BE2C (cell line): ENCODE measurements at places on chromosomes 3 and 15.

- DNase-seq: no peak
These were observed 6.6 kb downstream of the RHO start for GRCh38 chr3:129535075-129535474.

DNA sequence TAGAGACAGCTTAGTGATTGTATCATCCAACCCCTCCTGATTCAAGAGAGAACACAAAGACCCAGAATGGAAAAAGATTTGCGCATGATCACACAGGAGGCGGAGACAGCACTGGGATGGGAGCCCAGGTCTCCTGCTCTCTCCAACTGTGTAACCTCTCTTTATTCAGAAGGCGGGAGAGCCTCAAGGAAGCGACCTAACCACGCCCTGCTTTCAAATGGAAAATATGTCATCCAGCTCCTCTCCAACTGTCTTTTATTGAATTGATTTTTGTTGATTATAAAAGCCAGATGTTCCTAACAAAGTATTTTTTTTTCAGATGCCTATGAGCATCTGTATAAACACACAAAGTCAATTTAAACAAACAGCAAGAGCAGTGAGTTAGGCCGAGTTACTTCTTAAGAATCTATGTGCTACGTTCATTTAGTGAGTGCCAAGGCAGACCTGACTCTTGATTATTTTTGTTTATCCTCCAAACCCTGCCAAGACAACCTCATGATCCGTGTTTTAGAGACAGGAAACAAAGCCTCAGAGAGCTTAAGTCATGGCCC lies 74.5 kb downstream of the BFSP2 start:
- DNase-seq: no peak

- DNase-seq: no peak
These were observed 521.2 kb downstream of the ZIC1 start for GRCh38 chr3:147930232-147930807.

- no peak for DNase-seq
These were observed 218.5 kb upstream of the ROBO1 start for GRCh38 chr3:79986338-79986737.

GRCh38 chr3:129522953-129523352 lies 5.5 kb upstream of the RHO start:
- no peak for DNase-seq

DNA sequence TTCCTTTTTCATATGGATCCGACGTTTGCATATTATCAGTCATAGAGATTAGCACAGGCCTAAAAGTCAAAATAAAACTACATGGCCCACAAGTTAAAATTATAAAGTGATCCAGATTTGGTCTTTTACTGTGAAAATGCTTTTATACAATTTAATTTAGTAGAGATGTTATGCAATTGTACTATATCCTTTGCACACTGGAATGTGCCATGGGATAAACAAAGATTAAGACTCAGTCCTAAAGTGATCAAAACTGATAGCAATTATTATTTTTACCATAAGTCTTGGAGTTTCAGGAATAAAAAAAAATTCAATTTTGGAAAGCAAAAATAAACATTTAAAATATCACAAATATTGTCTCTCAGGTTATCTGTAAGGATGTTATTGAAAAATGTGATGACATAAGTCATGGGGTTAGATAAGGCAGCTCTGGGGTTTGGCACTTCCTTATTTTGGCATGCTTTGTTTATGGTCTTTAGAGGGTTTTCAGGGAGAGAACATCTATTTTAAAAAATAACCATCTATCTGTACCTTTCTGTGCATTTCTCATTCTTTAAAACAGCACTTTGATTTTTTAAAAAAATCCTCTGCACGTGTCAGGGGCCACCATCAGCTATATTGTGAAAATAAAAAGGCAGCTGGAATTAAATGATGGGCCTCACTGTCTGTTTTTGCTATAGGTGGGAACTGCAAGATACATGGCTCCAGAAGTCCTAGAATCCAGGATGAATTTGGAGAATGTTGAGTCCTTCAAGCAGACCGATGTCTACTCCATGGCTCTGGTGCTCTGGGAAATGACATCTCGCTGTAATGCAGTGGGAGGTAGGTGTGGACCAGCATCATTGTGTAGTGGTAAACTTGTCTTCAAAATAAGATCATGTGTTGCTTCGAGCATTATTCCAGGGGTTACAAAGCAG lies 67.3 kb downstream of the TGFBR2 start:
- no peak for DNase-seq

- no peak for DNase-seq
These were observed 51.5 kb downstream of the C3orf20 start for GRCh38 chr3:14726441-14726780.

- DNase-seq: no peak
These were observed 337.8 kb upstream of the CBLB start for GRCh38 chr3:106206613-106207012.

DNA sequence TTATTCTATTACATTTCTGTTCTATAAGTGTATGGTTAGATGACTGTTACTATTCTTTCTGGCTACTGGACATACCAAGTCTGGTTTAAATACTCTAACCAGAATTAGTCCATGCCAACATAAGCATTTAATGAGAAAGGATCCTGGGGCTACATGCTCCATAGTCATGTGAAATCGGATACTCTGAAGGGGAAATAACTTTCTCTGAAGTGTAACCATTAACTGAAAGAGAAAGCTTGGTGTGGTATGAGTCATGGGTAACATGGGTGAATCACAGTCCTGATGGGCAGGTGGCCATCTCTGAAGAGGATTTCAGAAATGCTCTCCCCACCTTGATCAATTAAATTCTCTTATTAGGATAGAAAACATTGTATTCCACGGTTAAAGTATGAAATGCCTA lies 69.4 kb downstream of the FHIT start:
- no peak for DNase-seq

GRCh38 chr3:179098388-179099077 lies 26.9 kb upstream of the ZMAT3 start:
- no peak for DNase-seq

DNA sequence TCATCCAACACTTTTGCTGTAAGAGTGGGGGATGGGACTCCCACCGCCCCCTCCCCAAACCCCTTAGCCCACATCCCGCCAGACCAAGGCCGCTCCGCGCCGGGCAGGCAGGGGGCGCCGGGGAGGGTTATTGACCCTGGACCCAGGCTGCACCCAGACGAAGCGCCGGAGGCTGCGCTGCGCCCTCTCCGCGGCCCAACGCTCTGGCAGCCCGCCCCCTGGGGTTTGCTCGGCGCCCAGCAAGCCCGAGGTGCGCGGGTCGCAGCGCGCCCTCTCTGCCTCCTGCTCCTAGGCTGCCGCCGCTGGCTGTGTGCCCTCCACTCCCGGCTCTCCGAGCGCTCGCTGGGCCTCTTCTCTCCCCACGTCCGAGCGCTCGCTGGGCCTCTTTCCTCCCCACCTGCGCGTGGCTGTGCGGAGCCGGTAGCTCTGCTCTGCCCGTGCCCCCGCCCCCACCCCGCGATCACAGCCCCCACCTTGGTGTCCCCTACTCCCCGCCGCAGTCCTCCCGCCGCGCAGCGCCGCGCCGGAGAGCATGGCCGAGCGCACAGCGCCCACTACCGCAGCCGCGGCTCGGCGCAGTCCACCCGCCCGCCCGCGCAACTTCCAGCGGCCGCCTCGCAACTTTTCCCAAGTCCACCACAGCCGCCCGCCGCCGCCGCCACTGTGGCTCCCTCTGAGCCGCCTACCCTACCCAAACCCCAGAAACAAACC lies 1.2 kb downstream of the MECOM start:
- DNase-seq: peak; percentile 90

- no peak for DNase-seq
These were observed 1.3 kb downstream of the ALPK3 start for GRCh38 chr15:84818261-84819131.

GRCh38 chr3:195023576-195023975 lies 247.4 kb downstream of the XXYLT1 start:
- DNase-seq: no peak

- DNase-seq: no peak
These were observed 7.7 kb downstream of the MAPKAPK3 start for GRCh38 chr3:50624634-50625033.

DNA sequence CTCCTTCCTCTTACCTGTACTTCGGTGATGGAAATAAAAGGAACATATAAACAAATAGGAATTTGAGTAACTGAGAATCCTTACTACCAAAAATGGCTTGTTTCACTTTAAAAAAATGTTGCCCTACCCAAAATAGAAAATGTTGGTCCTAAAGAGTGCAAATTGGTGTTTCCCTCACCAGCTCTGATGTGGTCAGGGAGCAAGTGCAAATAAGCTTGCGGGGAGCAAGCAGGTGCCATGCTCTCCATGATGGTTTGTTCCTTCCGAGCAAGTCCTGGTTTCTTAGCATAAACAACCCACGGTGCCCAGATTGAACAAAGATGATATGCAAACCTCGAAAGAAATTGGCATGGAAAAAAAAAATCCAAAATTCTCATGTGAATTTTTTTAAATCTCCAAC lies 68.8 kb downstream of the PGPEP1L start:
- DNase-seq: no peak

GRCh38 chr15:69253156-69253555 lies 45.6 kb upstream of the PAQR5 start:
- peak; percentile 30 for DNase-seq

DNA sequence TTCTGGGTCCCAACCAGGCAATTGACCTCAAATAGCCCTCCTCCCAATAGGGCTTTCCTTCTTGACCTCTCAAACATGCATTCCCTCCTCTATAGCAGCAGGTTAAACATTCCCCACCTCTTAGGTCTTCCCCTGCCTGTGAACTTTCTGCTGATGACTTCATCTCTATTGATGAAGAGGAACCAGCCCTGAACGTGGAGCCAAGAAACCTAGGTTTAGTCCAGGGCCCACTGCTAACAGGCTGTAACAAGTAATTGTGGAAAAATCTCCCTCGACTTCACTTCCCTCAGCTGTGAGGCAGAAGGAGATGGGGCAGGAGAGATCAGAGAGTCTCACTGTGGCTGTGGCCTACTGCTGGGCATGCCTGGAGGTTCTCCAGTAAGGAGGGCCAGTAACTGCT lies 24.7 kb downstream of the ILDR1 start:
- no peak for DNase-seq

- no peak for DNase-seq
These were observed 24.0 kb upstream of the SPTSSB start for GRCh38 chr3:161395115-161396012.

DNA sequence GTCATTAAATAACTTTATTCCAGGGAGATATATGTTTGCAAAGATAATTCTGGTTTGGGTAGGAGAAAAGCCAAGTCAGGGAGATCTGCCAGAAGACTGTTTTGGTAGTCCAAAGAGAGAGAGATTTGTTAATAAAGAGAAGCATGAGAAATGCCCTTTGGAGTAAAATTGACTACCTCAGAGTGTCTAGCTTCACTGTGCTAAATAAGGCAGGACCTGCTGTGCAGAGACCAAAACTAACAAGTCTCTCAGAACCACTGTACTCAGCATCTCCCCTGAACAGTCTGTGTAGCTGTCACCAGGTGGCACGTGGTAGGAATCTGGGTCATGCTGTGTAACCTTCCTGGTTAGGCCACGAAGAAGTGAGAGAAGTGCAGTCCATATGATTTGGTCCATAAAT lies 31.6 kb upstream of the SLC35G2 start:
- no peak for DNase-seq

DNA sequence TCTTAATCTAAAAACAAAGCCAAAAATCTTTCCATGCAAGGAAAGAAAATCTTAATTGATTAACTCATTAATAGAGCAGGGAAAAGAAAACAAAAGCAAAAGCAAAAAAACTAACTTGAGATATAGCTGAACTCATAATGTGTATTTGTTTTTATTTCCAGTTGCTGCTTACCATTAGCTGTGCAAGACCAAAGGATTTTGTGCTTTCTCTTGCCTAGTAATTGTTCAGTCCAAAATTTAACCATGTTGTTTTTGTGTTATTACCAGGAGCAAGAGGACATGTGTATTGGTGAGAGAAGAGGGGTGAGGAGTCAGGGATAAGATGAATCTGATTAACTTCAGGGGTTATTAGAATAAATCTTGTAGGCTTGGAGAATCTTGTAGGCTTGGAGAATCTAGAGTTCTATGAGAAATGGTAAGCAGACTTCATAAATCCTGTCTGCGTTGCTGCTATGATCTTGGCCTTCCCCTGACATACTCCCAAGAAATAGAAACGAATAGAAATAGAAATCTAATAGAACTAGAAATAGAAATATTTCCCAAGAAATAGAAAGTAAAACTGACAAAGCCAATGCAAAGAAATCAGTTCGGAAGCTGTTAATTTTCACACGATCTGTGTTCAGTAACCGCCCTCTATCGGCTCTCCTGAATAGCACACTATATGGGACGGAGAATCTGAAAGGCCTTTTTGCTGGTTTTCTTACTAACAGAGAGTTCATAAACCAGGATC lies 72.6 kb upstream of the TNFSF10 start:
- no peak for DNase-seq

DNA sequence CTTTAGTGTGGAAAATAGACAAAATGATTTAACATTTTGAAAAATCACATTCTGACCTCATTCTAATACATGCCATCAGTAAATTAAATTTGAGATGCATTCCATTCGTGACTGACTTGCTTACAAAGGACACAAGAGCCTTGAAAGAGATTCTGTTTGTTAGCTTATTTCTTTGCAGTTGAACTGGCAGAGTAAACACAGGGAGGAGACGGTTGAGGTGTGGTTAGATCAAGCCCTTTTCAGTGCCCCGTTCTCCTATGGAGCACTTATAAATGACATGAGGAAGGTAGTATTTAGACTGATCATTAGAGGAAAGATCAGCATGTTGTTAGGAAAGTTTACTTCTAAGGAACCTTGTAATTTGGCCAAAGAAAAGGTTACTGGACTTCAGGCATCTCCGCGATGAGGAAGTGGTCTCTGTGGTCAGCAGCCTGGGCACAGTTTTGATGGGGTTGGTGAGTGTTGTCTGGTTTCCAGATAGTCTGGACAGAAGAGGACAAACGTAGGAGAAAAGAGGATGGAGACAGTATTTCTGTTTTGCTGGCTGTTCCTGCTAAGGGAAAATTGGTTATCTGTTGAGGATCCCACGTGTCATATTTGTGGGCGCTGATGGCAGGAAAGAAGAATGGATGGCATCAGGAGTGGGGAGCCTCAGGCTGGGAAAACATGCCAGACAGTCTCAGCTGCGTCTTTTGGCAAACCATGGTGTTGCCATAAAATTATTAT lies 328.9 kb upstream of the TBL1XR1 start:
- DNase-seq: no peak

- no peak for DNase-seq
These were observed 156.7 kb downstream of the SERPINI1 start for GRCh38 chr3:167892205-167892604.

DNA sequence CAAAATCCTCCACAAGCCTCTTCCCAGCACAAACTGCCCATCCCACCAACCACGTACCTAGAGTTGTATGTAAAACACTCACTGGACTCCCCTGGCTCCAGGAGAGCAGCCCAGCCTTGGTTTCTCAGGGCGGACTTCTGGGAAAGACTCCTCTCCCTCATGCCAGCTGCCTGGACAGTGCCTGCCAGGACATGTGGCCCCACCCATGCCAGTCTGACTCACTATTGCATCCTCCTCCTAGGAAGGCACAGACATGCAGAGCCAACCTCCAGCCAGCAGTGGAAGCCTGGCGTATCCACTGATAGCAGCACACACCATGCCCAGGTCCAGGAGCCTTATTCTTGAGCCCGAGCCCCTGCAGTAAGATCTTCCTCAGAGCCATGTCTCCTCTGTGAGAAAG lies 8.6 kb downstream of the PKM start:
- DNase-seq: peak; percentile 37
